Lung (tissue), 17 donors: ENCODE measurements at places on chromosomes 5 and 9. TPM values are rescaled to one million over a fixed set of nuclear protein-coding genes. Genes with fewer than 3 reads are reported as not detected.

DNA sequence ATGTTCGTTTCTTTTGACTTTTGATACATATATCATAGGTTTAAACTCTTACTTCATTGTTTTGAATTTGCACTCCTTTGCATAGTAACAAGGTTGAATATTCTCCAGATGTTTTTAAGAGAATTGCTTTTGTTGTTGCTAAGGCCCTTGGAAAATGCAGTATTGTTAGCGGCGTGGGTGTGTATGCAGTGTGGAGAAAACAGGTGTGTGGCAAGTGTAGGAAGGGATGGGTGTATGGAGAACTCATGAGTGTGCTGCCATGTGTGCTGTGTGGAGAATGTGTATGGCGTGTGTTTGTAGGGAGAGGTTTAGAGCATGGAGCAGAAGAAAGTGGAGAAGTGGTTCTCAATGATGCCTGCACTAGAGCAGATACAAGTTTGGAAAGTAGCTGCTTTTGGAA is 87.3 kb downstream of the WWC1 start:
- no peak for DNase-seq

GRCh38 chr9:211036-211435 is 3.6 kb upstream of the DOCK8 start:
- DNase-seq: no peak

GRCh38 chr9:84394036-84394435 is 53.5 kb upstream of the SLC28A3 start:
- DNase-seq: no peak

GRCh38 chr5:25255128-25255527 is 610.4 kb upstream of the CDH10 start:
- DNase-seq: no peak

DNA sequence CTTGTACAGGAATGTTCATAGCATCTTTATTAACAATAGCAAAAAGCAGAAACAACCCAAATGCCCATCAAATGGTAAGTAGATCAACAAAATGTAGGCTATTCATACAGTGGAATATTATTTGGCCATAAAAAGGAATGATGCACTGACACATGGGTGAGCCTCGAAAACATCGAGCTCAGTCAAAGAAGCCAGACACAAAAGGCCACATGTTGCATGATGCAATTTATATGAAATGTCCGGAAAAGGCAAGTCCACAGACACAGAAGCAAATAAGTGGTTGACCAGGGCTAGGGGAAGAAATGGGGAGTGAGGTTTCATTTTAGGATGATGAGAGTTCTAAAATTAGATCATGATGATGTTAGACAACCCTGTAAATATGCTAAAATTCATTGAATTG is 16.5 kb upstream of the SLC2A8 start:
- no peak for DNase-seq

ZFP37 gene
- 8.6 TPM for total RNA-seq

GRCh38 chr9:38255599-38255998 is 136.9 kb upstream of the ALDH1B1 start:
- DNase-seq: no peak

GRM6 gene
- total RNA-seq: not detected

DNA sequence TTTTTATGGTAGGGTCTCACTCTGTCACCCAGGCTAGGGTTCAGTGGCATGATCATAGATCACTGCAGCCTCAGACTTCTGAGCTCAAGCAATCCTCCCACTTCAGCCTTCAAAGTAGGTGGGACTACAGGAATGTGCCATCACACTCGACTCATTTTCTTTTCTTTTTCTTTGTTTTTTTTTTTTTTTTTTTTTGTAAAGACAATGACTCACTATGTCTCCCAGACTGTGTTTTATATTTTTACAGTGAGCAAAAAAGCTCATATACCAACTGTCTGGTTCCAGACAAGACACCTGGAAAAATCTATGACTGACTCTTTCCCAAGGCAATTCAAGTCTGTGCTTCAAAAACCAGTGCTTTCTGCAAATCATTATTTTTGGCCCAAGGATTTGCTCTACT is 10.8 kb upstream of the FOXD1 start:
- no peak for DNase-seq

GRCh38 chr9:114430457-114430856 is 42.7 kb upstream of the AKNA start:
- DNase-seq: no peak
